Stimulated activated CD4-positive, alpha-beta T cell treated with anti-CD3 and anti-CD28 coated beads, TNF-alpha, amount 100 ng/mL, for 48 hours (primary cell): ENCODE measurements at places on chromosomes 7 and 10.

DNA sequence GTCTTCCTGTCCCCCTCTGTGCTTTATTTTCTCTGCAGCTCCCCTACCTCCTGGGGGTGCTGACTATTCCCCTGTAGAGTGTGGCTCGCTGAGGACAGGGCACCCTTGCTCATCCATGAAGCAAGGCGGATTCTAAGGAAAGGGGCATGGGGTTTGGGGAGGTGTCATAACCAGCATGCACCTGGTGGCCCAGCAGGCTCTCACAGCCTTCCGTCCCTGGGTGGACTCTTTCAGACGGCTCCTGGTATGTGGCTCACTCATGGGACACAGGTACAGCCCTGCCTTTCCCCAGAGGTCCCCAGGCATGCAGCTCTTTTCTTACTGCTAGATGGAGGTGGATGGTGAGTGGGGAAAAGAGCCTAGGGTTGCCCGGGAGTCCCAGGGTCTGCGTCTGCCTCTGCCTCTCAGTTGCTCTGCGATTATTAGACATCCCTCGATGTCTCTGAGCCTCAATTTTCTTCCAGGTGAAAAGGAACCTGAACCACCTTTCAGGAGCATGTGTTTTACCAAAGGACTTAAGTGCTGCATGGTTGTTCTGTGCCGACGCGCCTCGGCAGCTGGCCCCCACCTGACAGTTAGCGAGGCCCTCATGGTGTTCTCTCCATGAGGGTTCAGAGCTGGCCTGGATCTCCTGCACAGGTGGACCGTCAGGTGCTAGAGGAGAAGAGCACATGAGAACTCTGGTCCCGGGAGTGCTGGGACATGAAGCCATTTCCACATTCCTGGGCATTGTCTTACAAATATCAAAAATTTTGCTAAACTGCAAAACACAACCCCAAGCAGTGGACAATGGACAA, 172.5 kb upstream of the SHH start:
- DNase-seq: no peak

DNA sequence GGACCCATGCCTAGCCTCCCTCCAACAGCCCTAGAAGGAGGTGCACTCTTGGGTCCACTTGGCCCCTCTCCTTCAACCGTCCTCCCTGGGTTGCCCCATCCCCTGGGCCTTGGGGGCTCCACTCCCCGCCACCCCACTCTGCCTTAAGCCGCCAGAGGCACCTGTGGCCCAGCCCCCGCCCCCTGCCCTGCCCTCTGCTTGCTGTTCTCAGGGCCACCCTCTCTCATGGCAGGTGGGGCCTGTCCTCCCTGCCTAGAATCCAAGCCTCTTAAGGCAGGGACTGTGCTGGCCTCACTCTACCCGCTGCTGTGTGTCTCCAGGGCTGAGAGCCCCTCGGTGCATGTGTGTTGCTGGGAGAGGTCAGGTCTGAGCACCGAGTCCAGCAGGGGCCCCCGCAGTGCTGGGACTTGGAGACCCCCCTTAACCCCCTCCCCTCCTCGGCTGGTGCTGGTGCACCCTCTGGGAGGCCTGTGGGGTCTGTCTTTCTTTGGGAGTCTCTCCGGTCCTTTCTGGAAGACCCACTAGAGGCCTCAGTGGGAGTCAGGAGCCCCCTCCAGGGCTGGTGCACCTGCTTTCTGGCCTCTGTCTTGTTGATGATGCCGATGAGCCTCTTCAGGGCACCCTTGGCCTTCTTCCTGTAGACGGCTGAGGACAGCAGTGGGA, 43.8 kb downstream of the CFAP46 start:
- DNase-seq: no peak

- no peak for DNase-seq
Measured at GRCh38 chr10:123760356-123761037, 94.3 kb downstream of the GPR26 start.

DNA sequence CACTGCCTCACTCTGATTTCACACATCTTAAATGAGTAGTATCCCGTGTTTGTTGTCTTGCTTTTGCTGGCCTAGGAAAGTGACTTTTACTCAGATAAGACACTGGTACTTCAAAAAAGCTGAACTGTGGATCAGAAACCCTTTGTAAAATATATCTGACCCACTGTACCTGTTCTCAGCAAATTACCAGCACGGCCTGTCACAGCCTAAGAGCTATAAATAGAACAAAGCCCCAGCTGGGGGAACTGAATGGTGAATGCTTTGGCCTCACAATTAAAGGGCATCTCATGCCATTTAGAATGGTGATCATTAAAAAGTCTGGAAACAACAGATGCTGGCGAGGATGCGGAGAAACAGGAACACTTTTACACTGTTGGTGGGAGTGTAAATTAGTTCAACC, 76.1 kb downstream of the CREB3L2 start:
- DNase-seq: no peak

DNA sequence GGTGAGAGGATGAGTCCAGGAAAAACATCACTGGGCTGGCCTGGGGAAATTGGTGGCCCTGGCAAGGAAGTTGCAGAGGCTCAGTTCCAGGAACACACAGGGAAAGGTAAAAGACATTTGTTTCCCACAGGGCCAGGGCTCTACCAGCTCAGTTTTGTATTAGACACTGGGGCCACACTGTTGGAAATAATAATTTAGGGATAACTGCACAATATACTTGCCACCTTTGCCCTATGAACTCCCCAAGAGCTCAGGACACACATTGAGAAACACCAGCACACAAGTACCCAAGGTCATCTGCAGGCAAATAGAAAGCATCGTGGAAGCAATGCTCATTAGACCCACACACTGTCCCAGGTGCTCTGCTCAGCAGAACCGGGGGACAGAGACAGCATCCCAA, 617.6 kb downstream of the PTPRN2 start:
- DNase-seq: no peak

- no peak for DNase-seq
Measured at GRCh38 chr7:26369593-26369992, 77.9 kb downstream of the SNX10 start.
